ENCODE measurements at places on chromosomes 6 and 20.

DNA sequence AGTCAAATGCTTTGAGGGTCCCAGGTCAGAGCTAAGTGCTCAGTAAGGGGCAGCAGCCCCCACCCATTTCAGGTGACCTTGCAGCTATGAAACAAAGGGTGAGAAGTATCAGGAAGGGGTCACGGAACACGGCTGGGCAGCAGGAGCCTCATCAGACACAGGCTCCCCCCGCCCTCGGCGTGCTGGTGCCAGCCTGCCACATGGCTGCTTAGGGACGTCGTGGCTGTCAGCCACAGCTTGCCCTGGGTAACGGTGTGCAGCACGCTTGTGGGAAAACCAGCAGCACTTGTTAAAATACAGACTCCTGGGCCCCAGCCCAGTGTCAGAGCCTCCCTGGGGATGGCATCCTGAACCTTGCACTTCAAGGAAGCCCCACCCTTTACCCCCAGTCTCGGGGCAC lies 39.3 kb downstream of the SSR1 start:
- no peak for DNase-seq

GRCh38 chr20:10984294-10984693 lies 310.5 kb upstream of the JAG1 start:
- DNase-seq = no peak

DNA sequence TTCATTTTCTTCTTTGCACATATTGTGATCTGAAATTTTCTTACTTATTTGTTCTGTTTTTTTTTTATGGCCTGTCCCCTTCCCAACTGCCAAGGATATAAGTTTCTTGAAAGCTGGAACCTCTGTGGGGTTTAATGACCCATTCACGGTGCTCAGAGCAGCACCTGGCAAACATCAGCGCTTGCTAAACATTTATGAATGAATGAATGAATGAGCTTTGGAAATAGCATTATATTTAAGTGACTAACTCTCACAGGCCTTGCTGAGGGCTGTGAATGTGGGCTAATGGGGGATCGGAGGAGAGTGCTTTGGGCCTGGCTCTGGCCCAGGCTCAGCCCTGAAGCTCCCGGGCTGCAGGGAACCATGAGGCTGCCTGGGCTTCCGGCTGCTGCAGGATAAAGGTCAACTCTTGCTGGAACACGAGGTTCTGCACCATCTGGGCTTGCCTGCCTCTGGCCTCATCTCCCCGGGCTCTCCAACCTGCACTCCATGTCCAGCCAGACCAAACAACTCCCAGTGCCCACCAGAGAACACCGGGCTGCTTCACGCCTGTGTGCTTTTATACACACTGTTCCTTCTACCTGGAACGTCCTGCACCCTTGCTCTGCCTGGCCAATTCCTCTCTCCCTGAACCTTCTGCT lies 14.6 kb upstream of the ARMC12 start:
- no peak for DNase-seq

DNA sequence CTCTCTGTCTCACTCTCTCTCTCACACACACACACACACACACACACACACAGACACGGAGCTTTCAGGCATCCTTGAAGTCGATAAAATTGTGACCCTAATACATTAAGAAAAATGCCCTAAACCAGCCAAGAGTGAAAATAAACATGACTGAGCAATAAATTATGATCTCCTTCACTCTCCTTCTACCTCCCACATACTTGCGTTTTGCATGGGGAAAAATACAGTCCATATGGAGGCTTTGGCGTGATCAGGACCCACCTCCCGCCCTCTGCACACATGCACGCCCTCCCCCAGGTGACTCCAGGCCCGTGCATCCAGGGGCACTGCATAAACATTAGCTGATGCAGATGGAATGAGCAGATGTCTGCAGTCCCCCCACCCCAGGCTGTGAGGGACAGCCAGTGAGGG lies 114.2 kb upstream of the JARID2 start:
- DNase-seq = no peak

DNA sequence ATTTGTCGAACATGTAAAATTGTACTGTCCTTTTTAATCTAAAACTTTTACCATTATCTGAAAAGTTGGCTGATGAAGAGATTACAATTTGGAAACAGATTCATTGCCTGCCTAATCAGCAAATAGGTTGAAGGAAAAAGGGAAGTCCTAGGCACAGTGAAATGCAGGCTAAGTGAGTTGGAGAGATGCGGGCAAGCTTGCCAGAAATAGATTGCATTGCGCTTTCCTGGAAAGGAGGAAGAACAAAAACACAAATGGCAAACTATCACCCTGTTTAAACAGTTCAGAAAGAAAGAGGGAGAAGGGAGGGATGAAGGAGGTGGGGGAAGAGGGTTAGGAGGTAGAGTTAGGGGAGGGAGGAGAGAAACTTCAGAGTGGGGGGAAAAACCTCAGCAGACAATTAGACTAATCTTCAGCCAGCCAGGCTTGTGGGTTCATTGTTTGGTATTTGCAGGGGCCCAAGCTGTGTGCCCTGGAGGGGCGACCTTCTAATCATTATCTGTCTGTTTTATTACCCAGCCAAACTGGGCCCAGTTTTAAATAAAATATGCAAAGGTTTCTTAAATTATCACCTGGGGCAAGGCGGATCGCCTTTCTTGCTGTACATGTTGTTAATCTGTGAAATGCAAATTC lies 465.2 kb downstream of the TFAP2B start:
- no peak for DNase-seq

DNA sequence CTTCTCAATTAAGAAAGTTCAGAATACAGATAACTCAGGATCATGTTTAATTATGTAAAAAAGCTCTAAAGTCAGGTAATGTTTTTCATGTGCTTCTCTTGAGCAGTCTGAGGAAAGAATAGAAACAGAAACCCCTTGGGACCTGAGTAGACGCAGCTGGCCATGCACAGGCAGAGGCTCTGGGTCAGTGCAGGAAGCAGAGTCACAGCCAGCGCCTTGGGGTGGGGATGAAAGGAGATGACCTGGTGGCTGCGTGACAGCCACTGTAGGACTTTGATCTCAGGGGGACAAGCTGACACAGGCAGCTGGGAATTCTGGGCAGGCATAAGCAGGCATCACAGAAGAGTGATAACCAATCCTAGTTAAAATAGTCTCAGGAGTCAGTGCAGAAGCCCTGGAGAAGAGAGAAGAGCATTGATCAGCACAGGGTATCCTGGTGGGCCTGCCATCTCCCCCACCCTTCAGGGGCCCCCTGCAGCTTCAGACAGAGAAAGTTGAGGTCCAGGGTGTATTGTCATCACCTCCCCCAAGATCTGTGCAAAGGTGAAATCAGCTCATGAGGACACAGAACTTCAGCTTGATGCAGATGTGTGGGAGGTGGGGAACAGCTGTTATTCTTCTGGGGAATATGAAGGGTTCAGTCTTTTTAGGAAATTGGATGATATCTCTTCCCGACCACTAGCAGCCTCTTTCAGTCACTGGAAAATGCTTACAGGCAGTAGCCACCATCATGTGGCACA lies 6.4 kb downstream of the HLA-DQB1 start:
- no peak for DNase-seq

DNA sequence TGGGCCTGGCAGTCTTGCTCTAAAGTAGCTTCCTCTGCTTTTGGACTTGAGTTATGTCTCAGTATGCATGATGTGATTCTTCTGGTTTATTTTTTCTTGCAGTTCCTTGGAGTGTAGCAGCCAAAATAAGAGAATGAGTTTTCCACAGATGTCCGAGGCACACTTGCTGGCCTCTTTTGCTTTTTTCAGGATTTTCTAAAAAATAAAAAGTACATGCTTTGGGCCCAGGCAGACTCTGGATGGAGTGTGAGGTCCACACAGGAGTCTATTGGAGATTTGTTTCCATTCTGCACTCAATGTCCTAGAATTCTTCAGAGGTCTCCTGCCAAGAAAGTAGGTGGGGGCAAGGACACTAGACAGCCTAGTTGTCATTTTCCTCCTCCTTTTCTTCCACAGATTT lies 477.6 kb downstream of the EPM2A start:
- no peak for DNase-seq

GRCh38 chr6:53014744-53015143 lies 19.7 kb upstream of the GSTA4 start:
- DNase-seq = no peak

GRCh38 chr20:22402550-22402949 lies 181.8 kb downstream of the FOXA2 start:
- peak; percentile 78 for DNase-seq

- DNase-seq = no peak
Observed at GRCh38 chr6:138554146-138554545, 54.9 kb upstream of the NHSL1 start.

- DNase-seq = no peak
Observed at GRCh38 chr20:60789399-60789798, 462.7 kb upstream of the CDH4 start.

DNA sequence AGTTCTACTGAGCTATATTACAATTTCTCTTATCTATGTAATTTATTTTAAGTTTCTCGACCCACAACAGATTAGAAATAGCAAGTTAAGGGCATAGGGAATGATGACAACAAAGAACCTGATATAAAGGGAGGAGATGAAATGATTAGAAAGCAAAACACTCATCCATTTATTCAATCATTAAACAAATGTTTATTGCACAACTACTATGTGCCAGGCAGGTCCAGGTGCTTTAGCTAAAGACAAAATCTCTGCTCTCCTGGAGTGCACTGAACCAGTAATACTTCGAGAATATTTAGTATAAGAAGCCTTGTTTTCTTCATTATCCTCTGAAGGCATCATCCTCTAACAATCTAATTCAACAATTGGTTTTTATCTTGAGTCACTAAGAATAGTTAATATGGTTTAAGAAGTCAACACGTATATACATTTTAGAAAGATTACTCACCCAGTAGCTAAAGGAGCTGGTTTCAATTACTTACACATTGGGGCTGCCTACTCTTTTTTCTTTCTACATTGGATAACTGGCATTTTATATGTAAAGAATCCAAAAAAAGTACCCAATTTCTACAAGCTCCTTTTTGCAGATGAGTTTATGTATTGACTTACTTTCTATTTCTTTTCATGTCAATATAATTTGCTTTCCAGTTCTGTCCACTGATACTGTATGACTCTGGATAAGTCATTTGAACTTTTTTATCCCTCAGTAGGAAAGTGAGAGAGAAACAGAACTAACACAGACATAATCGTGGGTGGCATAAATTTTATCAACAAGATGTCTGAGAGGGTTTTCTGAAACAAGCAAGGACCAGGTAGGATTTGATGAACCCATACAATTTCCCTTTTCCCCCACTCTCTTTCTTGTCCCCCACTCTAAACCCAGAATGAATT lies 312.6 kb downstream of the CLIC5 start:
- DNase-seq = no peak

DNA sequence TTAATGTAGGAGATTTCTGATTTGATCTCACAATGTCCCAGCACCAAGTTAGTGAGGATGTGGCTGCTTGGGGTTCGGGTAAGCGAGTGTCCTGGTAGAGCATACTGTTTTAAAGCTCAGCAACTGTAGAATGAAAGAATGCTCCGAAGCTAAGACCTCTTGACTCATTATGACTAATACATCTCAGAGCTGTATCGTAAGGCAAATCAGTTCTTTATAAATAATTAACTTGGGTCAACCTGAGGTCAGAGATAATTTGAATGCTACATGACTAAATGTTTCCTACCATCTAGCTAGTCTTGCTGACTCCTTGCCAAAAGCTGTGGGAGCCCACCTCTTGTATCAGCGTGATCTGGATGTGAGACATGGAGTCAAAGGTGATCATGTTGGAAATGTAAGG lies 128.8 kb upstream of the PDE7B start:
- no peak for DNase-seq

GRCh38 chr6:53578371-53578770 lies 33.5 kb upstream of the GCLC start:
- DNase-seq = no peak

- DNase-seq = no peak
Observed at GRCh38 chr6:31400467-31401289, 2.7 kb upstream of the MICA start.

- peak; percentile 66 for DNase-seq
Observed at GRCh38 chr20:2751347-2751877, 49.0 kb downstream of the CPXM1 start.

- DNase-seq = no peak
Observed at GRCh38 chr6:62371453-62372210, 85.6 kb upstream of the KHDRBS2 start.

DNA sequence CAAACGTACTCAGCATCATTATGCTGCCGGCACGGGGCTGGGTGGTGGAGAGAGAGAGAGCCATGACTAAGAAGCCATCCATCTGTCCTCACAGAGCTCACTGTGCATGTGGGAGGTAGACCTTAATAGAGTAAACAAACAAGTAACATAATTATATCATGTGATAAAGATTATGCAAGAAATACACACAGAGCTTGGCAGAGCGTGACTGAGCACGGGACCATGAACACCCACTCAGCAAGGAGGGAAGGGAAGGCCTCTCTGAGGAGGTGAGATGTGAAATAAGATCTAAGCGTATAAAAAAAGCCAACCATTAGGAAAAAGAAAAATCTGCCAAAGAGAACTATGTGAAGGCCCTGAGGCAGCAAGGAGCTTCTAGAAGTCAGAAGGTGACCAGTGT lies 207.5 kb downstream of the PTPRT start:
- peak; percentile 78 for DNase-seq

DNA sequence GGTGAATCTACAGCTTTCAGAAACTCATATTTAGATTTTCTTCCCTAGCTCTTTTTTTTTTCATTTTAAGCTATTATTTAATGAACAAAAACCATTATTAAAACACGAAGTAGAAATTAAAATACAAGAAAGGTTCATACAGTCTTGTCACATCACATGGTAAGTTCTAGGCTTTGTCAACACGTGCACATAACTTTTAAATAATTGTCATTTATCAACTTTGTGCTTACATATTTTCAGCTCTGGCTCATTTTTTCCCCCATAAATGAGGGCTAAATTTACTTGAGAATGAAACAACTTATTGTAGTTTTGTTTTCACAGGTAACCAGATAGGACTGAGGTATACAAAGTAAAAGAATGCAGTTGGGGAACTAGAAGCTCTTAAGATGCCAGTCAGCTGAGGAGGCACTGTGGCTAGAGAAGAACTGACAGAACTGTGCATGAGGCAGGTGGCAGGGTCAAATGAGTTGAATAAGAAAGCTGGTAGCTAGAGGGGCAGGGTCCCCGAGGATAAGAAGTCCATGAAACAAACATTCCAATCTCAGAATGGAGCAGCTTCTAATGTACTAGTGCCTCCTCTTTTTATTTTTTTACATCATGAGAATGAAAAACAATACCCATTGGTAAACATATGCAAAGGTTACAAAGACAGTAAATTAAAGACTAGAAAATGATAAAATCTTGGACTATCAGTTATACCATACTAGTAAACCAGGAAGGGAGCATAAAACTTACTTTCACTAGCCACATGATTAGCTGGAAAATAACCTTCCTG lies 141.5 kb downstream of the MYB start:
- no peak for DNase-seq

DNA sequence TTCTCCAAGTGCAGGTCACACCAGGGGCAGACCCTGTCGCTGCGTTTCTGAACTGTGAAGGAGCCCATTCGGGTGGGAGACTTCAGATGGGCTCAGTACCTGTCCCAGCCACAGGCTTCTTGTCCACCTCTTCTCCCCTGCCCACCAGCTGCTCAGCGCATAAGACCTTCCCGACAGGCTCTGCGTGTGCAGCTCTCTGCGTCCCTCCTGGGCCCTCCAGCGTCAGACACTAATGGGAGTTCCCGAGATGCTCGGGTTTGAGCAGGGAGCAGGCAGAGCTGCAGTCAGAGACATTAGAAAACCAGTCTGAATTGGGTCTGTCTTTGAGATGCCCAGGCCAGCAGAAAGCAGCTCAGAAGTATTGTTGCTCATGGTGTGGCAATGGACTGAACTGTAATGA lies 50.4 kb downstream of the TCP11 start:
- no peak for DNase-seq
